ENCODE measurements at places on chromosomes 4 and X. TPM values are rescaled to one million over a fixed set of nuclear protein-coding genes. Genes with fewer than 3 reads are reported as not detected.

- DNase-seq = no peak
Observed at GRCh38 chr4:81592701-81593100, 121.0 kb upstream of the RASGEF1B start.

DNA sequence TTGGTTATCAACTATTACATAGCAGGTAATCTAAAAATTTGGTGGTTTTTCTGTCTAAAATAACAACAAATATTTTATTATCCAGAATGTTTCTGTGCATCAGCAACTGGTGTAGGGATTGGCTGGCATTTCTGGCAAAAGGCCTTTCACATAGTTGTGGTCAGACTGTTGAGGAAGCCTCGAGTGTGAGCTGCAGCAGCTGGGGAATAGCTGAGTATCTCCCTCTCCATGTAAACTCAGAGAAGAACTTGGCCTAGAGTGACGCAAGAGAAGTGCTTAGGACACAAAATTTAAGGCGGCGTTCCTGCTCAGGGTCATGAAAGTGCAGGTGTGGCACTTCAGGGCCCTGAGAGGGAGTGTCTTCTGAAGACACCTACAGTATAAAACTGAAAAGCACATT lies 558.9 kb downstream of the SPOCK3 start:
- no peak for DNase-seq

DNA sequence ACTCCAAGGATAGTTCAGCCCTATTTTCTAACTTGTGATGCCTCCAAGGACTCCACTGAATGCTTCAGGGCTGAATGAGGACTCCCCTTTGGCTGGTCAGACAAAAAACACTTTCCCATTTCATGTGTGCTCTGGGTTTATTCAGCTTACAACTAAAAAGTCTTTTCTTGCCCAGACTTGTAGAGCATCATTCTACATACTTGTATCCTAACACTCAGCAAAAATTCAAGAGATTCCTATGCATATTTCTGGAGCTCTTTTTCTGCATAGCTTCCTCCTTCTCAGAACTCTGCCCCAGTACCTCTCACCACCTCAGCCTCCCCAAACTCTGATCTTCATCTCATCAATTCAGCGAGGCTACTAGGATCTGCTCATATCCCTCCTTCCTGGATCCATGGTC lies 22.2 kb upstream of the KLF3 start:
- no peak for DNase-seq

DNA sequence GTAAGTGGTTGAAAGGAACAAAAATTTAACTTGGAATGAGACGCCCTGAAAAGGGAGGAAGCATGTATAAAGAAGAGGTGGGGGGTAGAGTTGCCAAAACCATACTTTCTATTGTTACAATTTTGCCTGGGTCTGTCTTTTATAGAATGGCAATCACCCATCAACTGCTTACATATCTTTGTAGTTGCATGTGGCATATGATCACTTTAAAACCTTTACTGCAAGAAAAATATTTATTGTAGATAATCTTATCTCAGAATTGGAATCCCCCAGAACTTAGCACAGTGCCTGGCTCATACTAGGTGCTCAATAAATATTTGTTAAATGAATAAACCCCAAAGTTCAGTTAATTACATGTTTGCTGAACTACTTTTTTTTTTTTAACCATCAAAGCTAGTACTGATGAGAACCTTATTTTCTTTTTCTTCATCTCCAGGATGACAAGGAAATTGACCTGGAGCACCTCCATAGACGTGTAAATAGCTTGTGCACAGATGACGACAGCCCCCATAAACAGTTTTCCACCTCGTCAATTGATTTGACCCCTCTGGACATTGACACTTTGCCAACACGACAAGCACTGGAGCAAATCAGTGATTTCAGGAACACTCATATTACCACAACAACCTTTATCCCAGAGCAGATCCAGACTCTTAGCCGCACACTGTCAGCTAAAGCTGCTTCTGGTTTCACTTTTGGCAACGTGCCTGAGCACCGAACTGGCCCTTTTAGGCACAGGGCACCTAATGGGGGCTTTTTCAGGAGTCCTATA lies 56.7 kb upstream of the ATOH1 start:
- no peak for DNase-seq

MAGEA9B gene
- total RNA-seq = not detected

Data from lung (tissue), 17 donors.